Pancreas (tissue), 10 donors: ENCODE measurements at places on chromosomes 1 and 21. TPM values are rescaled to one million over a fixed set of nuclear protein-coding genes. Genes with fewer than 3 reads are reported as not detected.

- no peak for DNase-seq
Measured at GRCh38 chr1:154716011-154716410, 108.0 kb upstream of the ADAR start.

GRCh38 chr1:236829085-236829484 is 34.0 kb downstream of the MTR start:
- no peak for DNase-seq

- DNase-seq: no peak
Measured at GRCh38 chr21:41008974-41009373, 159.0 kb upstream of the BACE2 start.

GRCh38 chr1:20732071-20732587 is 374 bp downstream of the SH2D5 start:
- peak; percentile 82 for DNase-seq

DNA sequence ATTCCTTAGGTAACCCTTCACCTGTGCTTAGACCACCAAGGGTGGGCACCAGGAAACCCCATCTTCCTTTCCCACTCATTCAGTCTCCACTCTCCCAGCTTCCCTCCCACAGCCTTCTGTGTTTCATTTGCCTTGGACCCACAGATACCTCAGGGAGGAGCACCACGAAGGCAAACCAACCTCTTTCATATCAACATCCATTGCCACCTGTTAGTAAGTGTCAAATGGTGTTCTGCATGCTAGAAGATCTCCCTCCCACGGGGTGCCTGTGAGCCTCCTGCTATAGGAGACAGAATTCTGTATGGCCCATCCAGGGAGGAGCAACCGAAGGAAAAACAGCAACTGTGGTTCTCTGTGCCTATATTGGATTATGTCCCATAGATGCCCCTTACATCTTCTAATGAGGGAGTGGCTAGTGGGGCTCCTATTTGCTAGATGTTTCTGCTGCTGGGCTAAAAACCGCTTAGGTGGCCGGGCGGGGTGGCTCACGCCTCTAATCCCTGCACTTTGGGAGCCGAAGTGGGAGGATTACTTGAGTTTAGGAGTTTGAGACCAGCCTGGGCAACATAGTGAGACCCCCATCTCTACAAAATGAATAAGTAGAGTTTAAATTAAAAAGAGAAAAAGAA is 25.6 kb upstream of the SCCPDH start:
- no peak for DNase-seq

LRRC71 gene
- 0.59 TPM for polyA plus RNA-seq

RHOU gene
- polyA plus RNA-seq: 7.8 TPM

CELSR2 gene
- 5.6 TPM for polyA plus RNA-seq
